ENCODE measurements at places on chromosomes 5 and 9.
A peak's percentile ranks its signal among the peaks of the same experiment; 100 is the strongest.

DNA sequence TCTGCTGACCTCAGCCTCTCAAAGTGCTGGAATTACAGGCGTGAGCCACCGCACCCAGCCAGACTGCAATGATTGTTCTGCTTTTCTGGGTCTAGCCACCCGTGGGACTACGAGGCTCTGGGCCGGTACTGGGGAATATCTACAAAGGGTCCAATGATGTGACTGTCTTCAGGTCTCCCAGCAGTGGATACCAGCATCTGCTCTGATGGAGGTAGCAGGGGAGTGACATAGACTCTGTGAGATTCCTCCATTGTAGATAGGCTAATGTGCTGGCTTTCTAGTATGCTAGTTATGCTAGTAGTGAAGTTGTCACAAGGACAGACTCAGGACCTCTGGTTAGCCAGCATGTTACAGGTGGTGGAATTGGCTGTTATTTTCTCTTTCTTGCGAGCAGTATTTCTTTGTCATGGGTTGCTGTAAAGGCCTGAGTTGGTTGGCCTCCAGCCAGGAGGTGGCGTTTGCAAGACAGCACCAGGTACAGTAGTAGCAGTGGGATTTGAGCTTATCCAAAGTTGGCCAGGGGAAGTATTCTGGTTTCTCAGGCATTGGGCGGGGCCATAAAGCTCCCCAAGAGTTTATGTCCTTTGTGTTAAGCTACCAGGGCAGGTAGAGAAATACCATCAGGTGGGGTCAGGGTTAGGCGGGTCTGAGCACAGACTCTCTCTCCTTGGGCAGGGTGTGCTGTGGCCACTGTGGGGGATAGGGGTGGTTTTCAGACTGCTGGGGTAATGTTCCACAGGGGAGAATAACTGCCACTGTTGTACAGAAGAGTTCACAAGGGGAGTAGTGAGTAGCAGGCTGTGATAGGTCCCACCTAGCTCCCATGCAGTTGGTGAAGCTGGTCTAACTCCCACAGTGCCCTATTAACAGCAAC is 105.2 kb downstream of the SGCD start:
- no peak for DNase-seq

GRCh38 chr5:83564069-83564749 is 92.7 kb downstream of the VCAN start:
- DNase-seq, result peak; percentile 81

DNA sequence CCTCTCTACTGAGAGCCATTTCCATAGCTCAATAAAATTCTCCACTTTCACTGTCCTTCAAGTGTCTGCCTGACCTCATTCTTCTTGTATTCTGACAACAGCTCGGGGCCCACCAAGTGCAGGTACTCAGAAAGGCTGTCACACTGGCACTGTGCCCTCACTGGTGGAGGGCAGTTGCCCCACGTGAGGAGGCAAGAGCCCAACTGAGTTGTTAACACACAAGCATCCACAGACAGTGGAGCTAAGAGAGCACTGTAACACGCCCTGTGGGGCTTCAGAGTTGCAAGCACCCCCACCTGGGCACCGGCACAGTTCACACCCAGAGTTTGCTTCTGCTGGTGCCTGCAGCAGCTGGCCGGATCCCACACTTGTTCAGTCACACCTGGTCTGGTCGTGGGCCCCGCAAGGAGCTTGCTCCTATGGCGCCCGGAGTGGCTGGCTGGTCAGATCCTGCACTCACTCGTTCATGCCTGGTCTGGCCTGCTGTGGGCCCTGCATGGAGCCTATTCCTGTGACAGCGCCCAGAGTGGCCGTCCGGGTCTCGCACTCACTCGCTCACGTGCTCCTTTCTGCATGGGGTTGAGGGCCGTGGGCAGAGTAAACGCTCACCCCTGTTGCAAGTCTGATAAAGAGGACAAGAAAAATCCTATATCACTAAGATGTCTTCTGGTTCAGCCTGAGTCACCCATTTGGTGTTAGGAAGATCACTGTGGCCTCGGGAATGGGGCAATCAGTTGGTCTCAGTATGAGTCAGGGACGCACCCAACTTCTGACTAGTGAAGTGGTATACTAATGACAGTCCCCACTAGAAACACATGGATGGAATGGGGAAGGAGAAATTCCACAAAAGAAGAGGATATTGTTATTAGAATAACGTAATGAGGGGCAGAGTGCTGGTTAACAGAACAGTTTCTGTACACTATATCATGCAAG is 87.0 kb upstream of the CCNH start:
- no peak for DNase-seq

DNA sequence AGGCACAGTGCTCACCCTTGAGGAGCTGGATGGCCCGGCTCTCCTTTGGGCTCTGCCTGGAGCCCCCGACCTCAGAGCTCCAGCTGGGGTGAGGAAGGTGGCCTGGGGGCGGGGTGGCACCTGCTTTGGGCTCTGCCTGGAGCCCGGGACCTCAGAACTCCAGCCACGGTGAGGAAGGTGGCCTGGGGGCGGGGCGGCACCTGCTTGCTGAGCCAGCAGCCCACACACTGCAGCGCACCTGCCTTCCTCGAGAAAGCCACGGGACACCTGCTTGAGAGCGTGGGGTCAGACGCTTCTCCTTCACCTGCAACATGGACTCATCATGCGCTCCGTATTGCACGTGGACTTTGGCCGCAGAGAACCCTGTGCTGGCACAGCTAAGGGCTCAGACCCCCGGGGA is 51.8 kb downstream of the IRX2 start:
- no peak for DNase-seq

DNA sequence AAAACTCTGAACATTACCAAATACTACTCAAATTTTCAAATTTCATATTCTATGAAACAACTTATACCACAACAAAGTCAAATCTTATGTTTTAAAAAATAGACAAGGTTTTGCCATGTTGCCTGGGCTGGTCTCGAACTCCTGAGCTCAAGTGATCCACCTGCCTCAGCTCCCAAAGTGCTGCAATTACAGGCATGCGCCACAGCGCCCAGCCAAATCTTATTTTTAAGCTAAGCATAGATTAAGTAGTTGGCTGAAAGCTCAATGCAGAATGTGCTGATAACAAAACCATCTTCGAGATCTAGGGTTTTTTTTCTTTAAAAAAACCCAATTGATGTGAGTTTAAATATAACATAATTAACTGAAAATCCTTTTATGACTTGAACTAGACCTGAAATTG is 6.4 kb downstream of the LMBRD2 start:
- no peak for DNase-seq

GRCh38 chr9:120383999-120384924 is 195.7 kb downstream of the CDK5RAP2 start:
- peak; percentile 36 for DNase-seq

- DNase-seq, result no peak
Measured at GRCh38 chr9:133974631-133975341, 17.3 kb downstream of the VAV2 start.

GRCh38 chr5:154573011-154573410 is 95.0 kb upstream of the HAND1 start:
- no peak for DNase-seq

GRCh38 chr5:119063579-119064379 is 7.1 kb upstream of the DMXL1 start:
- DNase-seq, result peak; percentile 43

DNA sequence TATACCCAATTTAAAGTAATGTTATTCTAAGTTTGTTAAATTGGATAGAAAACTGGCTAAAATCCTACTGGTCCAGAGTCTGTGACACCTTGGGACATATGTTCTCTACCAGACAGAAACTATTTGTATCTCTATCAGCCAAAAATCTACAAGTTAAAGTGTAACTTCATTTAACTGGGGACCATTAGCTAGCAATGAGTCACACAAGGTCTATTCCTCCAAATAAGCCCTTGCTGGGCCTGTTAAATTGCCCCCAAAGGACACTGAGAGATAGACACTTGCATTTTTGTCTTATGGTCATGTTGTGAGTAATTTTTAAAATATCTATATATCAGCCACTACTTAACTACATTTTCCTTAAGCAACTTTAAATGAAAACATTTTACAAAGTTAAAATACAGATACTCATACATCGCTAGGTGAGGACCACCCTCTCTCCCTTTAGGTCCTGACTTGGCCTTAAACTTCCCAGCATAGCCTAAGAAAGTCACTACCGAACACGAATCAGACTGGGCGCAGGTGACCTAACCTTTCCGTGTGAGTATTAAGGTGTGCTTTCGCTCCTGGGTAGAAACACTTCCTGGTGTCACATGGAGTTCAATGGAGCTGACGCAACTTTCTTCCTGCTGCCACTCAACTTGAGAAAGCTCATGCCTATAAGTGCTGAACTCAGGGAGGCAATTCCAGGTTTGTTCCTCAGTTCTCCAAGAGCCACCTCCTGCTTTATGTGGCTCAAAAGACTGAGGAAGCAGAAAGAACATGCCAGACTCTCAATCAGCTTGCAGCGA is 249.1 kb downstream of the DIRAS2 start:
- DNase-seq, result no peak

DNA sequence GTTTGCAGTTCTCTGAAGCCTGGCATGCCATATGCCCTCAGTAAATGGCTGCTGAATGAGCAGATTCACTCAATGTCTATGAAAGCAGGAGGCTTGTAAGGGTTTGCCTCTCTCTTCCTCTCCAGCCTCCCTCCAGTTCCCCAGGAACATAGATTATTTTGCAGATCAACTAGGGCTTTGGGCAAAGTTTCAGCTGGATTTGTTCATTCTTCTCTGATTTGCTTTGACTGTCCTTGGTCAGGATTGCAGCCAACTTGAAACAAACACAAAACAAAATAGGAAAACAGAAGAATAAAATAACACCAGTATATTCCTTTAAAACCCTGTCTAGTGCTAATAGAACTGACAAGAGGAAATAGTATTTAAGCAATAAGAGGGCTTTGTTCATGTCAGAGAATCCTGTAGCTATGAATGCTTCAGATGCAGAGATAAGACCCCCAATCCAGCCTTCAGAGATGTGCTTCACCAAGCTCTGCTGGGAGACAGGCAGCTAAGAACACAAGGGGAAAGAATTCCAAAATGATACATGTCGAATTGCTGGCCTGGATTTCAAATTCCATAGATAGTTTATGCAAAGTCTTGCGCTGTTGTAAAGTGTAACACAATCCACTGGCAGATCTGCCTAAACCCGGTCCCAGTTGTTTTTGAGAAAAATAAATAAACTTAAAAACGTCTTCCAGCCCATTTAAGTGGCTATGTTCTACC is 174.3 kb downstream of the PAPPA start:
- peak; percentile 80 for DNase-seq

GRCh38 chr9:38067859-38068681 is 957 bp downstream of the SHB start:
- no peak for DNase-seq

GRCh38 chr9:134533850-134534588 is 107.6 kb upstream of the COL5A1 start:
- peak; percentile 49 for DNase-seq

- DNase-seq, result no peak
Measured at GRCh38 chr5:144416196-144416595, 245.5 kb downstream of the KCTD16 start.

DNA sequence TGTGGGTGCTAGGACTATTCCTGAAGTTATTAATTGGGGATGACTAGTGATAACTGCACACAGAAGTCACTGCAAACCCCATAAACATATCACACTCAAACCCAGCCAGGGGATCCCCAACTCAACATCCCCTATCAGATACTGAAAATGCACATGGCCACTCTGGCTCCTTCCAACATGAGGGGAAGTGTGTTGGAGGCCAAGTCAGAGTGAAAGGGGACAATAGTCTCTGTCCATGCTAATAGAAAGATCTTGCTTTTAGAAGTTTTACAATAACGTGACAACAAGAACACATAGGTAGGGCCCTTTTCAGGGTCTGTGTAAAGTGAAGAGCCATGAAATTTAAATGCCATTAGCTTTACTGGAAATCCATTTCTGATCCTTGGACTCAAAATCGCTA is 98.8 kb upstream of the SEMA6A start:
- DNase-seq, result no peak
